ENCODE measurements at places on chromosomes 12 and 14. TPM values are rescaled to one million over a fixed set of nuclear protein-coding genes. Genes with fewer than 3 reads are reported as not detected.

SYT1 gene
- not detected for total RNA-seq

MYF6 gene
- not detected for total RNA-seq

- no peak overlapping the region for H3K27ac ChIP-seq
- peaks cover 9% of the 10 kb centered on the region for H3K4me1 ChIP-seq
- no peaks in the 10 kb centered on the region for H3K27me3 ChIP-seq
- no peak overlapping the region for H3K4me3 ChIP-seq
- H3K36me3 ChIP-seq: no peaks in the 10 kb centered on the region
- no peak for DNase-seq
Observed at GRCh38 chr12:8584004-8584403, 28.7 kb downstream of the AICDA start.

DNA sequence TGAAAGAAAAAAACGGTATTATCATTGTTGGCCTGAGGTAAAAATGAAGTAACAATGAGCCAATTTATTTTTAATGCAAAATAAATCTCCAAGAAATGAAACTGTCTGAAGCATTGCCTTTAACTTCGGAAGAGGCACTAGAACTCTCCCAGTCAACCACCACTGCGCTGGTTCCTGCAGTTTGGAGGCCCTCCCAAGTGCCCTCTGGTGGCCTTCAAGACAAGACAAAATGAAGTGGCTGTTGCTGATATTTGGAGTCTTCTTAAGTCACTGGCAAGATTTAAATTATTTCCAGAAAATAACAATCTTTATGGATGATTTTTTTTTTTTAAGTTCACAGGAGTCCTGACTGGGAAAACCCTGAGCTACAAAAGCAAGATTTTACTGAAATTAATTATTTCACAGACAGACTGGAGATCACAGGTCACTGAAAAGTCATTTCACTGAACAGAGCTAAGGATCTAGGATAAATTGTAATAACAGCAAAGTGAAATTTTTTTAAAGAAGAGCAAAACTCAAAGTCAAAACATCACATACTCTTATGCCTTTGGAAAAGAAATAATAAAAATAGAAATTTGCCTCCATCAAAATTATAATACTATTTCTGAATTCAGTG lies 58.2 kb downstream of the DICER1 start:
- DNase-seq: peak; percentile 27
- peaks cover 5% of the 10 kb centered on the region for H3K4me1 ChIP-seq
- peaks cover 4% of the 10 kb centered on the region for H3K36me3 ChIP-seq

B3GNT4 gene
- total RNA-seq: 0.55 TPM

GRCh38 chr12:106341086-106341877 lies 16.3 kb upstream of the POLR3B start:
- H3K27me3 ChIP-seq: no peaks in the 10 kb centered on the region
- no peak overlapping the region for H3K4me3 ChIP-seq
- peak overlapping the region; percentile 12 for H3K27ac ChIP-seq

CIROP gene
- not detected for total RNA-seq

DNA sequence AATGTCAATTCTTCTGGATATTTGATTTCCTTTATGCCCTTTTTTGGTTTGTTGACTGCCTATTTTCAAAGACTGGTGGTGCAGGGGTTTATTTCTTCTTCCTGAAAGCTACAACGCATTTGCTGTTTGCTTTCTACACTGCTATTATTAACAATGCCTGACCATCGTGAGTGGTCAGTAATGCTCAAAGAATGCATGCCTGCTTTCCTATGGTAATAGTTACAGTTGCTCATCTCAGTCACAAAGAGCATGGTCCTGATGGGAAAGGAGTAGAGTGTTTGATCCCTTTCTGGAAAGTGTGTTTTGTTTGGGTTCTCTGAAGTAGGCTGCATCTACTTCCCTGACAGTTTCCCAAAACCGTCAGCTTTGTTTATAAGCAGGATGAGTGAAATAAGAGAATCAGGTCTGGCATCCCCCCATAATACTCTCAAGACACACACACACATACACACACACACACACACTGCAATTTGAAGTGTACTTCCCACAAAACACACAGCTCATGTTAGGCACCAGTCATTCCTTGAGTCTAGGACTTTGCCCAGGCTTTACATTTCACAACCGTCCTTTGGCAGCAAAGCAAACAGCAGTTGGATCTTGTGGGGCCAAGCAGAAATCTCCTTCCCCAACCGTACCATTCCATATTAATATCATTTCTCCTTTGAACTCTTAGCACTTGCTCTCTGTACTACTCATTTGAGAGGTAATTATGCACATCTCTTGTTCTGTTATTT lies 56.6 kb downstream of the SUDS3 start:
- no peaks in the 10 kb centered on the region for H3K4me1 ChIP-seq
- H3K27ac ChIP-seq: no peak overlapping the region
- H3K4me3 ChIP-seq: no peak overlapping the region
- no peaks in the 10 kb centered on the region for H3K27me3 ChIP-seq
- peaks cover 1% of the 10 kb centered on the region for H3K36me3 ChIP-seq
- no peak for DNase-seq

DNA sequence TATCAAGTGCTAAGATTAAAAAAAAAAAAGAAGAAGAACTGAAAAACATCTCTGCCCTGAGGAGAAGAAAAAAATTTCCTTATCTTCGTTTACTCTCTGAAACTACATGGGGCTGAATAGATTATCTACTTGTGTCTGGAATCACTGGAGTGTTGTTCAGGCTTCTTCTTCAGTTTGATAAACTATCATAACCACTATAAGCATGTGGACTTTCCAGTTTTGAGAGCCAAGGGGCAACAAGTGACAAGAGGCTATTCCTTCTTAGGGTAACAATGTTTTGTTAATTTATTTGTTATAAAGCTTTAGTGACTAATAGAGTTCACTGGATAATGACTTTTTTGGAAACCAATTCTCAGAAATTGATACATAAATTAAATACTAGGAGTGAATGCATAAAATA lies 19.9 kb upstream of the RASSF8 start:
- H3K4me1 ChIP-seq: no peaks in the 10 kb centered on the region
- H3K27ac ChIP-seq: no peak overlapping the region
- no peaks in the 10 kb centered on the region for H3K36me3 ChIP-seq
- no peaks in the 10 kb centered on the region for H3K27me3 ChIP-seq

GRCh38 chr14:52349731-52350130 lies 35.6 kb downstream of the PTGER2 start:
- peak; percentile 18 for DNase-seq
- H3K27ac ChIP-seq: no peak overlapping the region
- no peak overlapping the region for H3K4me3 ChIP-seq
- H3K4me1 ChIP-seq: peaks cover 51% of the 10 kb centered on the region

DNA sequence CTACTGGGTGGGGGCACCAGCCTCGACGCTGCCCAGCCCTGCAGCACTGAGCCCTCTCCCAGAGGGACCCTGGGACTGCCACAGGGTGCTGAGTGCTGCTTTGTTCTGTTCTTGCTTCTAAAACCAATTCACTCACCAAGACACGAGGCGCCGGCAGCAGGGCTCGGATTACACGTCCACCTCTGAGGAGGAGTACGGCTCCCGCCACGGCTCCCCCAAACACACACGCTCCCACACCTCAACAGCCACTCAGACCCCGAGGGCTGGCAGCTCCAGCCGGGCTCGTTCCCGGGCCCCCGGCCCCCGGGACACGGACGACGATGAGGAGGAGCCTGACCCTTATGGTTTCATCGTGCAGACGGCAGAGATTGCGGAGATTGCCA lies 24.3 kb downstream of the CEP170B start:
- DNase-seq: no peak

DNA sequence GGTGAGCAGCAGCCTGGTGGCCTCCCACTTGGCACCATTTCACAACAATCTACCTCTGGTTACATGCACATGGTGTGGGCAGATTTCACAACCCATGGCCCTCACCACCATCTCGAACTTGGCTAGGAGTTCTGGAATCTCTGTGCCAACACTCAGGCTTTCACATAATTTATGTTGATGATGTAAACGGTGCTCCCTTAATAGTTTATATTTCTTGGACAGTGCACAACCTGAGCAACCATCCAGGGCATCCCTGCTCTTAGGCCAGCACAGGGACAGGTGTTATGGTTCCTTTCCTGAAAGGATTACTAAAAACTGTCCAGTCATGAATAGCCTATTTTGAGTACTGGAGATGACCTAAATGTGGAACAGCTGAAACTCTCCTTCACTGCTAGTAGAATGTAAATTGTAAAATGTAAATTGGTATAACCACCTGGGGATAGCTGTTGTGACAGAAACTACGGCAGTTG lies 28.6 kb downstream of the ABCB9 start:
- H3K36me3 ChIP-seq: no peaks in the 10 kb centered on the region
- H3K27ac ChIP-seq: no peak overlapping the region
- no peaks in the 10 kb centered on the region for H3K27me3 ChIP-seq
- H3K4me3 ChIP-seq: no peak overlapping the region

GRCh38 chr14:77902811-77903210 lies 102.9 kb downstream of the ADCK1 start:
- H3K27me3 ChIP-seq: no peaks in the 10 kb centered on the region
- H3K36me3 ChIP-seq: no peaks in the 10 kb centered on the region
- no peak overlapping the region for H3K4me3 ChIP-seq
- no peak overlapping the region for H3K27ac ChIP-seq
- no peak for DNase-seq
- H3K4me1 ChIP-seq: no peaks in the 10 kb centered on the region

- H3K4me1 ChIP-seq: no peaks in the 10 kb centered on the region
- no peak for DNase-seq
- no peaks in the 10 kb centered on the region for H3K36me3 ChIP-seq
- H3K27me3 ChIP-seq: no peaks in the 10 kb centered on the region
- no peak overlapping the region for H3K27ac ChIP-seq
- H3K4me3 ChIP-seq: no peak overlapping the region
Observed at GRCh38 chr12:82609234-82609914, 77.3 kb upstream of the TMTC2 start.
